ENCODE measurements at places on chromosomes 12 and 14.

GRCh38 chr14:60169722-60170121 lies 4.5 kb upstream of the DHRS7 start:
- no peak for DNase-seq

GRCh38 chr12:115413626-115414025 lies 729.7 kb upstream of the TBX3 start:
- no peak for DNase-seq

DNA sequence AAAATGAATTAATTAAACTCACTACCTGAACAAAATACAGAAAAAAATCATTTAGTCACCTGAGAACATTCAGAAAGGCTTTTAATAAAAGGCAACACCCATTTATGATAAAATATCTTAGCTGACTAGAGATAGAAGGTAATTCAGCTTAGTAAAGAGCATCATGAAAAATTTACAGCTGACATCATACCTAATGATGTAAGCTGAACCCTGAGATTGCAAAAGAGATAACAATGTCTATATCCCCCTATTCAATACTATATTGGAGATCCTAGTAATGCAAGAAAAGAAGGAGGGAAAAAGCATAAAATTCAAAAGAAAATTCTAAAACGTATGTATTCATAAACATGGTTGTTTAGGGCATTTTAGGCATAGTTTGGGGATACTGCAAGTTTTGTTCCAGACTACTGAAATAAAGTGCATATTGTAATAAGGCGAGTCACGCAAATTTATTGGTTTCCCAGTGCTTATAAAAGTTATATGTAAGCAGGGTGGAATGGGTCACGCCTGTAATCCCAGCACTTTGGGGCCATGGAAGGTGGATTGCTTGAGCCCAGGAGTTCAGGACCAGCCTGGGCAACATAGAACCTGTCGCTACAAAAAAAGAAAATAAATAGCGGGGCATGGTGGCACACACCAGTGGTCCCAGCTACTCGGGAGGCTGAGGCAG lies 292.0 kb downstream of the FBXL14 start:
- no peak for DNase-seq

DNA sequence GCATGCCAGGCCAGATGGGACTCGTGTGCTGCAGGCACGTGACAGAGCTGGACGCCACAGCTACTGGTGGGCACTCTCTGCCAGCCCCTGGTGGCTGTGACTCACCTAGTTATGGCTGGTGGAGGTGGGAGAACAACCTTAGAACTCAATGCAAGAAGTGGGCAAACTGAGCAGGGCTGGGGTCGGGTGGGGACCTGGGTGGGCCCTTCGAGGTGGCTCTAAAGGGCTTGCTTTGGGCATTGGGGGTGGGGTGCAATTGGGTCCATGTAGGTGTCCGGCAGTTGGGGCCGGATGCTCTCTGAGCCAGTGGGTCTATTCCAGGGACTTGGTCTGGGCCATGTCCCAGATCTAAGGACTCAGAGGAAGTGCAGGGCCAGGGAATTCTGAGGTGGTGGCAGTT lies 5.1 kb upstream of the SERPINA12 start:
- DNase-seq = no peak

DNA sequence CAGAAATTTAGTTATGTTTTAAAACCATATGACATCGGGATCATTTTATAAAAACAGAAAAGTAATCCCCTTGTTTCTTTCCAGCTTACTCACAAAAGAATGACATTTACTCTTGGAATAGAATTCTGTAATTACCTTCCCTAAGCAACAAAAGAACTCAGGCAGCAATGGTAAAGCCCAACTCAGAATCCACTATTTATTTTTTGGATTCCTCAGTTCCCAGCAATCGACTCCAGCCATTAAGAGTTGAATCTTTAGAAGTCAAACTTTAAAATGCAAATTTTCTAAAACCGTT lies 65.9 kb downstream of the FOXN3 start:
- no peak for DNase-seq

- DNase-seq = peak; percentile 71
These were observed 568 bp downstream of the PPM1A start for GRCh38 chr14:60249321-60250256.

- no peak for DNase-seq
These were observed 254.8 kb downstream of the DAD1 start for GRCh38 chr14:22334275-22334577.

DNA sequence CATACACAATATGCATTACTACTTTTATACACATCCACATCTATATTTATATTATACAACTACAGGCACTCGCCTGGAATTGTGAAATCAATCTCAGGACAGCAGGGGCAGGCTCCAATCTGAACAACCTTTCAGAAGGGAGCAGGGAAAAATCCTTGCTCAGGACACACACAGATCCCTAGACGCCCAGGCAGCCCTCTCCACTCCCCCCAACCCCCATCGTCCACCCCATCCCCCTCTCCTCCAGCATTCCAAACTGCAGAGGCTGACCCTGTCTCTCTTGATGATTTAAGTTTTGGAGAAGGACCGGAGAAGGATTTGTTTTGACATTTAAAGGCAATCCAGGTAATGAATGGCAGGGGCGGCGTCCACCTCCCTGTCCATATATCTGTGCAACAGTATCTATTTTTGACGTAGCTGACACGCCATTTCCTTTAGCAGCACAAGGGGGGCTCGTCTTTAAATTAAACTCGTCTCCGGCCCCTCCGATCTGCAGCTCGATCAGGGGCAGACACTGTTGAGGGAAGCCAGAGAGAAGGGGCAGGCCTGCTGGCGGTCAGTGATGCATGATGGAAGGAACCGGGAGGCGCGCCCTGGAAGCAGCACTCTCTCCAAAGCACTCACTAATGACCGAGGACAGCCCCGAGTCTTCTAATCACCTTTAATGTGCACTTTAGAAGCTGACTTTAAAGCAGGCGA lies 95.0 kb upstream of the TBX5 start:
- DNase-seq = no peak

DNA sequence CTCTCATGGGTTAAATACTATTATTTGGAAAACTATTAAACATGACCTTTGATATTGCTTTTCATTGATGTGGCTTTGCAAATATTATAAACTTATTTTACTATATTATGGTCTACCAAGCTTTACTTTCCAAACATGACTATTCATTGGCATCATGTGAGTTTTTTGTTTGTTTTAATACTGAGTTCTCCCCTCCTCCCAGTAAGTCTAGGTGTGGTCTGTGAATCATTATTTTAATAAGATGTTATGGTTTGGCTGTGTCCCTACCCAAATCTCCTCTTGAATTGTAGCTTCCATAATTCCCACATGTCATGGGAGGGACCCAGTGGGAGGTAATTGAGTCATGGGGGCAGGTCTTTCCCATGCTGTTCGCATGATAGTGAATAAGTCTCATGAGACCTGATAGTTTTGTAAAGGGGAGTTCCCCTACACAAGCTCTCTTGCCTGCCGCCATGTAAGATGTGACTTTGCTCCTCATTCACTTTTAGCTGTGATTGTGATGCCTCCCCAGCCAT lies 80.0 kb downstream of the BORCS5 start:
- DNase-seq = no peak

DNA sequence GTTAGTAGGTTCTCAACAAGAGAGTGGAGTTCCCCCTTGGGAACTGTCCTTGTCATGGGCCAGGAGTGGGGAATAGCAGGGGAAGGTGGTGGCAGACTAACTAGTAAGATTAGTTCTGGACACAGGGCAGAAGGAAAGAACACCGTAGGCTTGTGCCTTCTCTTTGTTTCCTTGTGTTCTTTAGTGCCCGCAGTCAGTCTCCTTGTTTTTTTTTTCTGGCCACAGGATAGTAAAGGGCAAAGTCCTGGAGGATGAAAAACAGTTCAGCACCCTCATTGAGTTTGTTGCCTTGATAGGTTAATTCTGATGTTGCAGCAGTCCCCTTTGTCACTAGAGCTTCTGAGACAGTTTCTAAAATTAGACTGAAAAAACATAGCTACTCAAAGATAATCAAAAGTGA lies 8.4 kb downstream of the PEX5 start:
- DNase-seq = no peak

DNA sequence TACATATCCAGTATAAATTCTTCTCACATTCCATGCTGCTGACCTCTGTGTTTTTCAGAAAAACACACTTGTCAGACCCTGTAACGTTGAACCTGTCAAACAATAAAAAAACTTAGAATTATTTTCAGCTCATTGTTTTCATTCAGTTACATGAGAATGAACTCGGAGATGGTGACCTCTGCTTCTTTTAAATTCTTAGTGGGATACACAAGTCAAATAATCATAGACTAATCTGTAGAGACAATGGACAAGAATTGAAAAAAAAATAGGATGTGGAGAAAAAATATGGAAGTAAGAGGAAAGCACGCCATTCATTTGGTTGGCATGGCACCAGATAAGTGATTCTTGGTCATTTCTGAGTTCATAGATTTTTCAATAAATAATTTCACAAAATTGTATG lies 7.2 kb downstream of the CD69 start:
- DNase-seq = no peak

GRCh38 chr12:98699586-98699985 lies 54.5 kb downstream of the APAF1 start:
- no peak for DNase-seq

GRCh38 chr12:80636832-80637231 lies 70.6 kb upstream of the MYF6 start:
- no peak for DNase-seq

GRCh38 chr12:127297327-127297726 lies 969.6 kb upstream of the TMEM132C start:
- DNase-seq = no peak

DNA sequence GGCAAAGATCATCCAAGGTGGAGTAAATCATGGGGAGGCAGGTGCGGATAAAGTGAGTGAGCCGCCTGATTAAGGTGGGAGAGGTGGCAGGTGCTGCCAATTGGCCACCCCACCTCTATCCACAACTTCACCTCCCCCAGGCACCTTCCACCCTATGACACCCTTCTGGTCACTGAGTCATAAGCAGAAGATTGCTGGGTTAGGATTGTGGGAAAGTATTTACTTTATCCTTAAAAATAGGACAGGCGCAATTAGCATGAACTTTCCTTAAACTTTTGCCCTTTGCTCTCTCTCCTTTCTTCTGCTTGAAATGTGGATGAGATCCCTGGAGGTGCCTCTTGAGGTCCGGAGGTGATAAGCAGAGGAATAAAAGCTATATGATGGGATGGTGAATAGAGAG lies 14.9 kb upstream of the BMP4 start:
- DNase-seq = no peak

GRCh38 chr12:81500788-81501187 lies 258.4 kb downstream of the PPFIA2 start:
- DNase-seq = no peak

DNA sequence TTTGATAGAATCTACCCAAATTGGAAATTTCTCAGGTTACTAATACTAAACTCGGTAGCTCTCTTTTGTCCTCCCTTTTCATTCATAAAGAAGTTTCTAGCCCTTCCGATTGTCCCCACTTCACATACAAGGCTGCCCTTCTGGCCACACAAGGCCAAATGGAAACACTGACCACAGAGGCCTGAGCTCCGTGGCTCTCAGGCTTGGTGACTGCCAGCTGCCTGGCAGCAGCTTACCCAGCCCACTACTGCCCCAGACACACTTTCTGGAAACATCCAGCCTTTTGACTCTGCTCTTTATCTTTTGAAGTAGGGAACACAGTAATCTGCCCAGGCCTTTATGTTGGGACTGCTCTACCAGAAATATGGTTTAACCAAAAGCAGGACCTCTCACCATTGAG lies 167.2 kb downstream of the GCH1 start:
- no peak for DNase-seq

DNA sequence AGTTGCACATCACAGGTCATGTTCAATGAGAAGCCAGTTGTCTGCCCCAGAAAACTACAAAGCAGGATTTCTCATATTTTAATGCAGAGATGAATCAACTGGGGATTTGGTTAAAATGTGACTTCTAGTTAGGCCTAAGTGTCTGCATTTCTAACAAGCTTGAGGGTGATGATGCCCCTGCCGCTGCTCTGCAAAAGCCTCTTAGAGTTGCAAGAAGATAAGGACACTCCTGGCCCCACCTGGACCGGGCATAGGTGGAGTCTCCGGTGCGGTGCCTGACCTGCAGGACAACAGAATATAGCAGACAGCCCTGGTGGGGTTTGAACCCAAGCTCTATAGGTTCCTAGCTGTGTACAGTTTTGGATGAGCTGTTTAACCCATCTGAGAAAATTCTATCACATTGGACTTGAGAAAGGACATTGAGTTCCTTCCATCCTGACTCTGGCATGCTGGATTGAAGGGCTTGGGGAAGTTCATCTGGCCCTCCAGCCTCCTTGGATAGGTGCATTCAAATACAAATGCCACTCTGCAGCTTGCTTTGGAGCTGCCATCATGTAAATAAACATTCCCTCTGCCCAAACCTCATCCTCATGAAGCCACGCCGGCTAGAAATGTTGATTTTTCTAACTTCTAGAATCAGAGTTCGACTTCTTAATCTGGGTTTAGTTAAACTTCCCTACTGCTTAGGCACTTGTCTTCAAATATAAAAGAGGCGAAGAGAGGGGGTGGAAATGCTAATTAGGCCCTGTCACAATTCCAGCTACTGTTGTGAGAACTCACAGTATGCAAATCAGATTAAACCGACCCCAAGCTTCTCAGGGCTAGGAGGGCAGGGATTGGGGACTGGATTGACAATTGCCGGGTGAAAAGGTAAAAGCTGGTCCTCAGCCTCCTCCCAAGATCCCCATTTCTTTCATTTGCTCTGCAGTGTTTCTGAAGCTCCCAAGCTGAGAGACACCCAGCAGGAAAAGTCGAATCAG lies 1225.6 kb downstream of the VRK1 start:
- DNase-seq = no peak

DNA sequence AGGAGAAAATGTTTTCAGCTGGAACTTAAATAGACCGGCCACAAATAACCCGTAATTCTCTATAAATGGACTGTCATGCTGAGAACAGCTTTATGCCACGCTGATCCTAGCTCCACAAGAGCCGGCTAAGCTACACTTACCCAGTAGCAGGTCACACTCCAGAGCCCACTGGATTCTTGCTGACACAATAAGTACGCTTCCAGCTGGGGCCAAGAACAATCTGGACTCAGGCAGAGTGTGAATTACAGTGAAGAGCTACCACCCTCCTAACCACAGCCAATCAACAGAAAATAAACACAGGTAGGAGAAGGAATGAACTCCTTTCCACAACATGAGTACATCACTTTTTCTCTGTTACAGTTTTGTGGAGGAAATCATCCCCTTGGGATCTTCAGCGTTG lies 531.3 kb downstream of the GALC start:
- DNase-seq = no peak

- no peak for DNase-seq
These were observed 322.6 kb downstream of the CCDC91 start for GRCh38 chr12:28512876-28513275.

- no peak for DNase-seq
These were observed 51.9 kb downstream of the SERPINA3 start for GRCh38 chr14:94663965-94664704.

GRCh38 chr12:3071107-3071506 lies 6.1 kb upstream of the TSPAN9 start:
- DNase-seq = no peak

All from hindlimb muscle (tissue), 1 donor.